Renal cortical epithelial cell (primary cell): ENCODE measurements at places on chromosomes 12 and 14.

DNA sequence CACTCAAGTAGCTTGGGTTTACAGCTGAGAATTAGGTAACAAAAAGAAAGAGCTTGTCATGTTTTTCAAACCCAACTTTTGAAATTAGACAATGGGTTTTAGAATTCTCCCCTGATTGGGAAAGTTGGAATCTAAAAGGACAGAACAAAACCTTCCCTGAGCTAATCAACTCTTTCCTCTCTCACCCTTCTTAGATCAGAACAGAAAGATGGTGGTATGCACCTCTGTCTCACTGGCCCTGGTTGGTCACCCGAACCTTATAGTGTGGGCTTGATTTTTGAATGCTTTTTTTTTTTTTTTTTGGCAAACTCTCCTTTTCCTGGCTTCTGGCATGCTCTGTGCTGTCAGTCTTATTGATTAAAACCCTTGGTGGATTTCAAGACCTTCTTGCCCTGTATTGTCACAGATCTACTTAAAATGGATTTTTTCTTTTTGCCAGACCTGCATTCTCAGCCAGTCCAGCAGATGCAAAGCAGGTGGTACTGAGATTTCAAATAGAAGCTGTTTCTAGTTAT is 251.1 kb upstream of the RMST start:
- no peak for DNase-seq

GRCh38 chr12:112973818-112974231 is 4.5 kb upstream of the OAS2 start:
- DNase-seq = no peak

- no peak for DNase-seq
Observed at GRCh38 chr12:20410734-20411133, 42.4 kb downstream of the PDE3A start.

GRCh38 chr12:5688226-5688625 is 256.3 kb downstream of the NTF3 start:
- DNase-seq = no peak

GRCh38 chr12:92466391-92467305 is 236.1 kb upstream of the PLEKHG7 start:
- DNase-seq = no peak
